ENCODE measurements at places on chromosomes 13 and 19. TPM values are rescaled to one million over a fixed set of nuclear protein-coding genes. Genes with fewer than 3 reads are reported as not detected.

Gene THSD1
- 6.7 TPM for total RNA-seq

Gene CABP5
- not detected for total RNA-seq

Gene PRTN3
- 0.32 TPM for total RNA-seq

Gene CALR3
- total RNA-seq, result not detected

Gene IZUMO1
- total RNA-seq, result 2.0 TPM

Gene BORA
- total RNA-seq, result 1.9 TPM

Gene PRSS57
- not detected for total RNA-seq

Gene FXYD3
- total RNA-seq, result 1.3 TPM

Gene FLT3LG
- 6.2 TPM for total RNA-seq

Gene FXYD1
- total RNA-seq, result 47.3 TPM

Gene F10
- total RNA-seq, result 6.6 TPM

Gene KIR2DL1
- not detected for total RNA-seq

Gene TMEM150B
- total RNA-seq, result 7.1 TPM

Gene NKG7
- 3.7 TPM for total RNA-seq

Gene MYBPC2
- total RNA-seq, result not detected

Gene EXOC3L2
- total RNA-seq, result 4.8 TPM

Gene BST2
- total RNA-seq, result 185 TPM

Gene ZNF28
- 11.1 TPM for total RNA-seq

Measured in mesenteric fat pad (tissue), 1 donor.